ENCODE measurements at places on chromosomes 4 and X.

DNA sequence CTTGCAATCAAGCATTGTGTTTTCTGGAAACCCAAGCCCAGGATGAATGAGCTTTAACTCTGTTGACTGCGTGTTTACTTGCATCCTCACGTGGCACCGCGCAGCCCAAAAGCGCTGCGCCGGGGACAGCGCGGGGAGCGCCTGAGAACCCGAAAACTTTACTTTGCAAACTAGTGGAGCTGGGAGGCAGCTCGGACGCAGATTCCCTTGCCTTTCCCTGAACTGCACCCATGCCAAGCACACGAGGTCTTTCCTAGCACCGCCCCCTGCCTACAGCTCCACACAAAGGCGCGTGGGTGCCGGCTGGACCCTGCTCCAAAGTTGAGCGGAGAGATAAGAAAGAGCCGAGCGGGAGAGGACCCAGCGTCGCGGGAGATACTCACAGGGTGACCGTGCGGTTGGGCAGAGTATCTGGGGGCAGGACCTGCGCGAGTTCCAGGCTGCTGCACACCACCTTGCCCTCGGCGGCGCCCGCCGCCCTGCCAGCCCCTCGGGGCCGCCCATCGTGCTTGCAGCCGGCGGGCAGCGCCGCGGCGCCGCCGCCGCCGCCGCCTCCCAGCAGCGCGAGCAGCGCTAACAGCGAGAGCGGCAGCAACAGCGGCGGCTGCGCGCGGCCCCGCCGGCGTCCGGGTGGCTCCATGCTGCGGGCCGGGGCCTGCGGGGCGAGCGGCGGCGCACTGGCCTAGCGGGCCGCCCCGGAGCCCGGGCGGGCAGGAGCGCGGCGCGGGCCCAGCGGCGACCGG is 550 bp downstream of the ADGRA3 start:
- peak; percentile 85 for DNase-seq

DNA sequence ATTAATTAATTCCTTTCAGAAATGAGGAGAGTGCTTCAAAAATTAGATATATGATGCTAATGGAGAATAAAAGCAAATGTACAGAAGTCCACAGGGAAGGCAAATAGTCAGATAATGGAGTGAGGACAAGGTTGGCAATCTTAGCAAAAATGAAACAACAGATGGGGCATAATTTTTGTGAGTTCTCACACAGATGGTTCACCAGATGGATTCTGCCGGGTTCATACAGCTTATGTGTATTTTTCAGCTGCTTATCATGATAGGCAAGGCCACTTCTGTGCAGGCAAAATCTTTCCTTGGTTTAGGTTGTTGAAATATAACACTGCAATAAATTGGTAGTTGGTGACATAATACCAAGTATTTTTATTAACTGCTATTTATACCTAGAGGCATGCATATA is 1539.0 kb upstream of the IGFBP7 start:
- no peak for DNase-seq

DNA sequence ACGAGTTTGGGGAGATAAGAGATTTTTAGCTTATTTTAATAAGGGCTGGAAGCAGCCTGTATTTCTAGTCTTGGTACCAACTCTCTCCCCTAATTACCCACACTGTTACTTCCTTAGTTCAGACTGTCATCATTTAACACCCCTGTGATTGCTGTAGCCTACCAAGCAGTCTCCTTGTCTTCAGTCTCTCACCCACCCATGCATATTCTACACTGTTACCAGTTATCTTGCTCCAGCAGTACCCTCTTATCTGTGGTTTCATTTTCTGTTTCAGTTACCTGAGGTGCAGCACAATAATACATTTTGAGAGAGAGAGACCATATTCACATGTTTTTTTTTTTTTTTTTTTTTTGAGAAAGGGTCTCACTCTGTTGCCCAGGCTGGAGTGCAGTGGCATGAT is 80.2 kb downstream of the DIAPH2 start:
- peak; percentile 32 for DNase-seq

DNA sequence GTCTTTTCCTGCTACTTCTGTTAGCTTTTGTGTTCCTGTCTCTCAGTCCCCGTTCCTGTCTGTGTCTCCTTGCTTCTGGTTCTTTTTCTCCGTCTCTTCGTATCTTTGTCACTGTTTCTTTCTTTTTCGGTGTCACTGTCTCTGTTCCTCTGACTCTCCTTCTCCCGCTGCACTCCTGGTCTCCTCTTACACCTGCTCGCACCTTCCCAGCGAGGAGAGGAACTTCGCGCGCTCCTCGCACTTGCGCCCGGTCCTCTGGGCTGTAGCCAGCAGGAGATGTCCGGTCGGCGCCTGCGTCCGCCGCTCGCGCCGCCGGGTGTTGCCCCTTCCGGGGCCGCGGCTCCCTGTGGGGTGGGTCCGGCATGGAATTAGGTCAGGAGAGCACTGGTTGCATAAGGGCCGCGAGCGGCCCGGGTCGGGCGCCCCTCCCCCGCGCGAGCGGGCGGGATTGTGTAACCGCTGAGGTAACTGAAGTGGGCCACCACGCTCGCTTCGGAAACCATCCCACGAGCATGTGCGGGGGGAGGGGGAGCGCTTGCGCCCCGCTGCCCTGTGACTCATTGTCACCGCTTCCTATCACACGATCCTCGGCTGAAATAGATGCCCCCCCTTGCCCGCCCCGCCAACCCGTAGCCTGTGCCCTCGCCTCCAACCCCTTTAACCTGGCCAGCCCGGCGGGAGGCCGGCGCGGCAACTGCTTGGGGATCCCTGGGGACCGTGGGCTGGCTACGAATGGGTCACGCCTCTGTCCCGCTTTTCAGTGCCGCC is 1.6 kb downstream of the LONRF3 start:
- peak; percentile 41 for DNase-seq

- no peak for DNase-seq
Measured at GRCh38 chr4:168098248-168098717, 5.9 kb downstream of the ANXA10 start.

DNA sequence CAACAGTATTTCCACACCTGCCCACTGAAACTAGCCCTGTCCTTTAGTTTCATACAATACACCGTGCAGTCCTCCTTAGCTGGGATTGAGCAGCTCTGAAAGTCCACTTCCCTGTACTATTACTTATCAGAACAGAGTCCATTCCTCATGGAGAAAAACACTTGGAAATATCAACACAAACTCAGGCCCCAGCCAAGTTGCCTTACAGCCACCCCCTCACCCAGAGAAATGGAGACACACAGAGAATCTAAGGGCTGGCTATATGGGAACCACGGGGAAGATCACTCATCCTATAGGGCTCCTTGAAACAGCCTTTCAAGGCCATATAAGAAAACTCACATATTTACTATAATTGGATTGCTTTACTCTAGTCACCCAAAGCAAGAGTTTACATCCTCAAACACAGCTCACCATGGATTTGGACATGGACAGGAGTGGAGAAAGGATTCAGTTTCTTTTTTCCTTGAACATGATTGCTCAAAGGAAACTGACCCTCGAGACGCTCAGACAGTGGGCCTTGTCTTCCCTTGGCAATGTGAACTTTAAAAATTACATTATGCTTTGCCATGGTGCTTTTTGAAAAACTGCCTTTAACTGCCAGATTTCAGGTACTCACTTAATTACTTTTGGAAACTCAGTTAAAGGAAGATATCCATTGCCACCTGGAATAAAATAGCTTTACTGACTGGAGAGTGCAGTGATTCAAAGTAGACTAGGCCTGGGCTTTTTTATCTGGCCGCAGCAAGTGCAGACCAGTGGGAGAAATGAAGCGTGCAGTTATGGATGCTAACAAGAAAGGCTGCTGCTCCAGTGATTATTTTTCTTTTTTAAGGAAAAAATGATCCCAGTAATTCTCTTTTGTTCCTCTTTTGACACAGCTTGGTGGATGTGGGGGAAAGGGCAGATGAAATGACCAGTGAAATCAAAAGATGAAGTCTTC is 1.6 kb downstream of the SCARB2 start:
- DNase-seq: no peak

- DNase-seq: no peak
Measured at GRCh38 chrX:7233580-7234406, 85.8 kb upstream of the PUDP start.

- no peak for DNase-seq
Measured at GRCh38 chrX:42414057-42414456, 363.9 kb downstream of the PPP1R2C start.

DNA sequence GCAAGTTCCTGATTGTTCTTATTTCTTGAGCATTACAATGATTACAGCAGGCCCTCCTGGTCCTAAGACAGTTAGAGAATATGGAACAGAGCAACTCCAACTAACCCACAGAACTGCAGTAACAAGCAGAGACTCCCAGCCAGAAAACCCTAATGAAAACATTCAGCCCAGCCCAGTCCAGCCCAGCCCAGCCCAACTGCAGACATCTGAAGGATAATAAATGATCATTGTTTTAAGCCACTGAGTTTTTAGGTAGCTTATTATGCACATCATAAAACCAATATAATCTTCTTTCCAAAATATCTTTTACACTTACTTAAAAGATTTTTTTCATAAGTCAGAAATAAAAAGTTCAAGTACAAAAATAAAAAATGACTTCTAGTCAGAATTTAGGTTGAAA is 51.3 kb downstream of the SPOCK3 start:
- no peak for DNase-seq

GRCh38 chr4:129193357-129194100 is 97.6 kb downstream of the C4orf33 start:
- no peak for DNase-seq

DNA sequence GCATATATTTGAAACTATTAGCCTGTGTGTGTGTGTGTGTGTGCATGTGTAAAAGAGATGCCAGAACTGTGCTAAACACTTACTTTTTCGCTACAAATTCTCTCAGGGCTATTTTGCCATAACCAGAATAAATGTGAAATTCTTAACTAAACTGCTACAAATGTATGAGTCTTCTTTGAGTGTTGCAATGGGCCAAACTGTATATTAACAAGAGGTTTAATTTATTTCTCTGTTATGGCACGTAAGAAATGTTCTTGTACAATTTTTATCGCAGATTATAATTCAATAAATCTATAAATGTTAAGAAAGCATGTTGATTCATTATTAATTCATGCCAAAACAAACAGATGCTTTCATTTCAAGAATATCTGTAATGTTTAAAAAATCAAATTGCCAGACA is 454.5 kb upstream of the PCDH7 start:
- no peak for DNase-seq

GRCh38 chrX:72069350-72070160 is 62.2 kb downstream of the RTL5 start:
- no peak for DNase-seq

DNA sequence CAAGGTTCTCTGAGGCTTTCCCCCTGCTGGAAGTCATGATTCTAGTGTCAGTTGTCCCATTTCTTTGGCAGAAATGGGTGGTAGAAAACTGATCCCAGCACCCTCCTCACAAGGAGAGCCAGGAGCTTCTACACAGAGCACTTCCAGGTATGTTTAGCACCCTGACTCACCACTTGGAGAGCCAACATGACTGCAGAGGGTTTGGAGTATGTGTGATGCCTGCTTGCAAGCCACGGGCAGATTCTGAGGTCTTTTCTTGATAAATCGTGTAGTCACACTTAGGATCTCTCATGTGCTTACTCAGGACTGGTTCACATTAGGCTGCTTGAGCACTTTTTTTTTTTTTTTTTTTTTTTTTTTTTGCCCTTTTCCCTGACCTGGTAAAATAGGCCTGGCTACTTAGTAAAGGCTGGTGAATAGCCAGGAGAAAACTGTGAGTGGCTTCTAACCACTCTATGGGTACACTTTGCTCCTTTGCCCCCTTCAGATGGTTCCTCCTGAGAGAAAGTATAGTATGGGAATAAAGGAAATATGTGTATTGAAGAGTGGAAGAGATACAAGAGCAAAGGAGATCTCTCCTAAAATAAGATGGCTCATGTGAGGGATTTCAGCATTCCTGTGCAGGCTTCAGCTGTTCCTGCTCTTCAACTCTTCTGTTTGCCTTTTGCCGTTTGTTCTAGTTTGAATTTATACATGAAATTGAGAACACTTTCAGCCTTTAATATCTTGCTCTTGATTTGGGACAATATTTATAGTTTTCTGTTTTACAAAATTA is 103.6 kb downstream of the EMCN start:
- DNase-seq: no peak

DNA sequence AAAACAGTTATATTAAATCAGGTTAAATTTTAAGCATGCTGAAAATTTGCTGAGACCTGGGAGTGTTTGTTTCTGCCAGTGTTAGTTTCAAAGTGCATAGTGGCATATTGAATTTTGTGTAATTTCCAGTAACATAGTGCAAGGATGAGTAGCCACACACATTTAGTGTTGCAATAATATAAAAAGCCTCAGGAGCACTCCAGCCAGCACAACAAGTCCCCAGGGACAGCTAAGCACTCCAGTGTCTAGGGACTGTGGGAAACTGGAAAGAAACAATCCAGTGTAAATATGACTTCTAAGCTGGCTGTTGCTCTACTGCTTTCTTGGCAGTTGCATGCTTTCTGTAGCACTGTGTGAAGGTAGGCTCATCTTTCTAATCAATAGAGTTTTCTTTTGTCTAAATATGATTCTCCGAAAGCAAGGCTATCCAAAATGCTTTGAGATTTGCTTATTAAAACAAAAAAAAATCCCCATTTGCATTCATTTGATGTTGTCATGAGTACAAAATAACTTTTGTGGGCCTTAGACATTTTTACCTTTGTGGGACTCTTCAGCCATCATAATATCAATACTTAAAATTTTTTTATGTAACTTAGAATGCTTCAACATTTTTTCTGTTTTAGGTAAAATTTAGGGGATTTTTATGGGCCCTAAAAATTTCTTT is 24.2 kb upstream of the CXCL2 start:
- no peak for DNase-seq

DNA sequence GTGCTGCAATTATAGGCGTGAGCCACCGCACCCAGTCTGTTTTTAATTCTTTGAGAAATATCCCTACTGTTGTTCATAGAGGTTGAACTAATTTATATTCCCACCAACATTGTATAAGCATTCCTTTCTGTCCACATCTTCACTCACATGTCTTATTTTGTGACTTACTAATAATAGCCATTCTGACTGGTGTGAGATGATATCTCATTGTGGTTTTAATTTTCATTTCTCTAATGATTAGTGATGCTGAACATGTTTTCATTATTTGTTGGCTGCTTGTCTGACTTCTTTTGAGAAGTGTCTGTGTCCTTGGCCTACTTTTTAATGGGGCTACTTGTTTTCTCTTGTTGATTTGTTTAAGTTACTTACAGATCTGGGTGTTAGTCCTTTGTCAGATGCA is 310.9 kb upstream of the MAOA start:
- no peak for DNase-seq

GRCh38 chr4:30847958-30848357 is 127.8 kb downstream of the PCDH7 start:
- DNase-seq: no peak

- DNase-seq: no peak
Measured at GRCh38 chr4:130074096-130074495, 978.1 kb downstream of the C4orf33 start.

GRCh38 chr4:123832173-123833026 is 435.8 kb downstream of the SPRY1 start:
- DNase-seq: no peak

DNA sequence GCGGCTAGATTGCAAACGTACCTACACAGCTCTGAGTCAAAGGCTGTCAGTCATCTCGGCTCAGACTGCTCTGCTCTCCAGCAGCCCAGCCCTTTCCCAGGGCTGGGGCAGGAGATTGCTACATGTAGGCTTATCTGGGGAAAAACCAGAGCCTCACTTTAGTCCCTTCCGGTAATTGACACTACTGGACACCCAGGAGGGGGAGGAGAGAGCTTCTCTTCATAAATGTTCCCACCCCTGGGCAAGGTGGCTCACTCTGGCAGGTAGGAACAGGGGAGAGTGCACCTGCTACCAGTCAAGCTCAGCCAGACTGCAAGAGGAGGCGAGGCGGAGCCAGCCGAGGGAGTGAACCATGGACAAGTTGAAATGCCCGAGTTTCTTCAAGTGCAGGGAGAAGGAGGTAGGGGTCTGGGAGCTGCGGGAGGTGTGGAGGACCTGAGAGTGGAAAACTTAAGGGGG is at the start of gene SLC6A14:
Gene SLC6A14, plus strand, starts transcription at position 249 of the 459 bp plus-strand sequence. Its CDS starts 104 bp downstream, at position 353.
- DNase-seq: no peak

- DNase-seq: no peak
Measured at GRCh38 chrX:107480272-107480671, 30.8 kb downstream of the FRMPD3 start.

Measured in hematopoietic multipotent progenitor cell treated with erythropoietin and hydrocortisone succinate and interleukin-3 and kit ligand, for 6 days (in vitro differentiated cells).